ENCODE measurements at places on chromosomes 13 and 19.

DNA sequence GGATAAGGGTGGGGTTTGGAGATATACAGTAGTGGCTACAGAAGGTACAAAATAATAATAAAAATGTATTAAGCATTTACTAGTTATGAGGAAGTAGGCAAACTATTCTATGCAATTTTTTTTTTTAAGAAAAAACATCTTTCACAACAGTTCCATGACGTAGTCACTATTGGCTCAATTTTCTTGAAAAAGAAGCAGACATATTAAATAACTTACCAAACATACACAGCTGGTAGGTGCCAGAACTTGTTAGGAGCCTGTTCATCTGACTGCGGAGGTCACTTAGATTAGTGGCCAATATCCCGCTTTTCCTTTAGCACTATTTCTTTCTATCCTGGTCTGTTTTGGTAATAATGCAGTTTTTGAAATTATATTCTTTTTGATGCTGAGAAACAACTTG is 593.5 kb downstream of the KCTD12 start:
- no peak for DNase-seq

DNA sequence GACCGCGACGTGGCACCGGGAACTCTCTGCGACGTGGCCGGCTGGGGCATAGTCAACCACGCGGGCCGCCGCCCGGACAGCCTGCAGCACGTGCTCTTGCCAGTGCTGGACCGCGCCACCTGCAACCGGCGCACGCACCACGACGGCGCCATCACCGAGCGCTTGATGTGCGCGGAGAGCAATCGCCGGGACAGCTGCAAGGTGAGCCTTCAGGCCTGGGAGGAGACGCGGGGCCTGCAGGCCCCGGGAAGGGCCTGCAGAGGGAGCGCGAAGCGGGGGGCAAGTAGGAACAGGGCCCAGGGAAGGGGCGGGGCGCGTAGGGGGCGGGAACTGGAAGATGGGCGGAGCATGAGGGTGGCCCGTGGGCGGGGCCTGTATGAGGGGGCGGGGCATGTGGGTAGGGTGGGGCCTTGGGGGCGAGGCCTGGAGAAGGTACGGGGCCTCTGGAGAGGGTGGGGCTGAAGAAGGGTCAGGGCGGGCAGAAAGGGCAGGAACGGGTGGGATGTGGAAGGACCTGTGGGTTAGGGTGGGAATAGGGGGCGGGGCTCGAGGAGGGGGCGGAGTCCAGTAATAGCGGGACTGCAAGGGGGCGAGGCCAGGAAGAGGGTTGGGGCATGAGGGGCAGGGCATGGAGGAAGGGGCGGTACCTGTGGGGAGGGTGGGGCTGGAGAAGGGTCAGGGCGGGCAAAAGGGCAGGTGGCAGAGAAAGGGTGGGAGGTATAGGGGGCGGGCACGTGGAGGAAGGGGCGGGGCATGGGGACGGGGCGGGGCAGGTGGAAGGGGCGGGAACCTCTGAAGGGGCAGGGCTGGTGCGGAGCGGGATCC is 2.5 kb downstream of the CFD start:
- DNase-seq, result peak; percentile 35

GRCh38 chr19:41617941-41618730 is 8.7 kb downstream of the CEACAM4 start:
- no peak for DNase-seq

GRCh38 chr13:84574851-84575250 is 692.6 kb upstream of the SLITRK1 start:
- DNase-seq, result peak; percentile 51

- DNase-seq, result peak; percentile 97
Measured at GRCh38 chr13:31982540-31982939, 49.0 kb upstream of the FRY start.

DNA sequence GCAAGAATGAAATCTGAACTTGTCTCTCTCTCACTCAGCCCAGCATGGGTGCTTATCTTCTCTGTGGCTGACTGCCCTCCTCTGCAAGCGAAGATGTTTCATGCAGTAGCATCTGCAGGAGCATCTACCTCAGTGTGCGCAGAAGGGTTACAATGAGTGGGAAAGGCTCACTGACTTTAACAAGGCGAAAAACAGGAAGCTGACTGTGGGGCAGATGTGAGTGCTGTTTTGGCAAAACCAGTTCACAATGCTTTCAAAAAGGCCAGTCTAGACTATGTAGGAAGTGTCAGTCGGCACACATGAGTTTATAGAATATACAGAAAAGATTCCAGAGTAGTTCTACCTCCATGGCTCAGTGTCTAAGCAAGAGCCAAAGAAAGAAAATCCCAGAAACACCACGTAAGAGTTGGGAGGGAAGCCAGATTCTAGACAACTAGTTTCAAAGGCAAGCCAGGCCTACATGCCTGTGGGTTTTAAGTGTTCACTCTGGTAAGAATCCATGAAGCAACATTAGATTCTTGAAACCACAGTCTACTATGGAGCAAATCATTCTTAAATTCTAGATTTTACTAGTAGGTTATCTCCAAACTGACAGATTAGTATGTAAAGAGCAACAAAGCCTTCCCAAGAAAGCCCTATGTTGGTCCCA is 124.5 kb downstream of the ABCC4 start:
- peak; percentile 97 for DNase-seq

- no peak for DNase-seq
Measured at GRCh38 chr13:29640665-29641064, 45.2 kb upstream of the SLC7A1 start.

GRCh38 chr13:44842158-44842557 is 147.1 kb downstream of the NUFIP1 start:
- no peak for DNase-seq

GRCh38 chr13:58142952-58143351 is 511.4 kb downstream of the PCDH17 start:
- no peak for DNase-seq

Data from astrocyte of the hippocampus (primary cell).